ENCODE measurements at places on chromosomes 5 and 9. TPM values are rescaled to one million over a fixed set of nuclear protein-coding genes. Genes with fewer than 3 reads are reported as not detected.

DNA sequence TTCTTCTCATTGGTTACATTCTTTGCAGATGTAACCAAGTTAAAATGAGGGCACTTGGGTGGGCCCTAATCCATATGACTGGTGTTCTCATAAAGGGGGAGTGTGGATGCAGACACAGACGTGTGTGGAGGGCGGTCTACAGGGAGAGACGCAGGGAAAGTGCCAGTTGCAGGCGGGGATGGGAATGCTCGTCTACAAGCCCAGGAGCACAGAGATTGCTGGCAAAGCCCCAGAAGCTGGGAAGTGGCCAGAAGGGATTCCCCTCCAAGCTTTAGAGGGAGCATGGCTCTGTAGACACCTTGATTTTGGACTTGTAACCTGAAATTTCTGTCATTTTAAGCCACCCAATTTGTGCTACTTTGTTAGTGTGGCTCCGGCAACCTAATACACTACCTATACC, 96.8 kb upstream of the CTSL start:
- no peak overlapping the region for H3K4me3 ChIP-seq
- H3K27me3 ChIP-seq = no peaks in the 10 kb centered on the region
- H3K27ac ChIP-seq = no peak overlapping the region
- H3K4me1 ChIP-seq = peaks cover 1% of the 10 kb centered on the region
- DNase-seq = no peak

- H3K27me3 ChIP-seq = peaks cover 14% of the 10 kb centered on the region
- no peak for DNase-seq
- peaks cover 8% of the 10 kb centered on the region for H3K36me3 ChIP-seq
Measured at GRCh38 chr9:101480386-101480785, 44.8 kb upstream of the ALDOB start.

- H3K4me1 ChIP-seq = peaks cover 10% of the 10 kb centered on the region
- H3K4me3 ChIP-seq = no peak overlapping the region
- H3K27ac ChIP-seq = no peak overlapping the region
- peaks cover 33% of the 10 kb centered on the region for H3K27me3 ChIP-seq
- no peaks in the 10 kb centered on the region for H3K36me3 ChIP-seq
Measured at GRCh38 chr9:68711281-68711680, 6.2 kb downstream of the PIP5K1B start.

DNA sequence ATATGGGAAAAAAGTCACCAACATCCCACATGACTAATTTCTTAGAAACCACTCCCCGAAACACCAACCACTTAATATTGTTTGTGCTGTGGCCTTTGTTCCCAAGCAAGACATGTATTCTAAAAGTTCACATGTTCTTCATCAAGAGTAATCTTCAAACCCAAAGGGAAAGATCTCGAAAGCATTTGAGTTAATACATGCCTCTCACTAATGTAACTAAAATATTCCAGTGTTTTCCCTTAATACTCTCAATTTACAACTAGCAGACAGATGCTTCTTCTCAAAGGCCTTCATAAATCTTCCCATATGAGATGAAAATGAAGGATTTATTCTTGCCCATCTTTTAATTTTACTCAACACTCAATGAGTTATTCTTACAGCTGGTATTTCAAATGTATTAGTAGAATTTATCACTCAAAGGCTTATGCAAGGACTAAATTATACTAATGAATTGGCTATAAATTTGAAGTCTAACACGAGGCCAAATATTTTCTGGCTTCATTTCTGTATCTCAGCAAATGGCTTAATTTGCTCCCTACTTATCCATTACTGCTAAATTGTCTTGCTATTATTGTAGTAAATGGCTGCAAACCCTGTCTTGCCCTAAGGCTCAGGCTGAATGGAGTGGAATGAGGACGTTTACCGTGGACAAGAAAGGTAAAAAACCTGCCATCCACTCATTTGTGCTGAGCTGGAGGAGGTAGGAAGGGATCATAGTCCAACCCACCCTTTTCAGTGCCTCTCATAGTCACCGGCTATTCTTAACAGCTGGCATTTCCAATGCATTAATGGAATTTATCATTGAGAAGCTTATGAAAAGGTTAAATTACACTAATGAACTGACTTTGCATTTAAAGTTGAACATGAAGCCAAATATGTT, 474.4 kb downstream of the RASEF start:
- H3K27ac ChIP-seq = no peak overlapping the region
- H3K4me1 ChIP-seq = no peaks in the 10 kb centered on the region
- DNase-seq = no peak
- no peak overlapping the region for H3K4me3 ChIP-seq
- no peaks in the 10 kb centered on the region for H3K36me3 ChIP-seq

GRCh38 chr9:1053986-1054425, 3.8 kb downstream of the DMRT2 start:
- peaks cover 59% of the 10 kb centered on the region for H3K27me3 ChIP-seq
- no peaks in the 10 kb centered on the region for H3K36me3 ChIP-seq
- H3K4me3 ChIP-seq = no peak overlapping the region
- no peak overlapping the region for H3K27ac ChIP-seq
- no peak for DNase-seq

Gene MYMK
- not detected for total RNA-seq

Gene GRIA1
- total RNA-seq = not detected

Data from progenitor cell of endocrine pancreas (in vitro differentiated cells).